AG09319 (cell line): ENCODE measurements at places on chromosomes 5 and 9.

DNA sequence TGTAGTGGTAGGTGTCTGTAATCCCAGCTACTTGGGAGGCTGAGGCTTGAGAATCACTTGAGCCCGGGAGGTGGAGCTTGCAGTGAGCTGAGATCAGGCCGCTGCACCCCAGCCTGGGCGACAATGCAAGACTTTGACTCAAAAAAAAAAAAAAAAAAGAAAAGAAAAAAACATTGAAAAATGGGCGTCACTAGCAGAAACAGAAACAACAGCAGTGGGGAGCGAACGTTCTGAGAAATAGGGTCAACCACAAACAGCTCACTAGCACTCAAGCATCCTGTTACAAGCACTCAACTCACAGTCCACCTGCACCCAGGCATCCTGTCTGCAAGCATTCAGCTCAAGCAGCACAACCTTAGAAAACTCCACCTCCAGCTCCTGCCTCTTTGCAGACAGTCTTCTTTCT lies 17.2 kb downstream of the TRIM14 start:
- no peak for DNase-seq

GRCh38 chr9:87498046-87498810 lies 561 bp downstream of the DAPK1 start:
- no peak for DNase-seq

DNA sequence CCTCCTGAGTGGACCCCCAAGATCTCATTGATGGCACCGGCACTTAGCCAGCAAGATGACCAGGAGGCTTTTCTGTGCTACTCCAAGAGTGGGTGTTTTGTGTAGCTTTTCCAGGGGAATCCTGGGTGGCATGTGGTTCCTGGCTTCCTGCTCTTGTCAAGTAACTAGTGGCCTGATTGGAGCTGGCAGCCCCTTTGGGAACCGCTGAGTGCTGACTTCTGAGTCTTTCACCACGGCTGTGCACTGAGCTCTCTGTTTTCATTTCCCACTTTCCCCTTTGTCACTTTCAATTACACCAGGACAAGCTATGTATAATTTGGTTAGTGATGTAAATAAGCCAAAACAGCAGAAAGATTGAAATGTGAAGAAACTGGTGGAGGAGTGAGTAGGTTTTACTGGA lies 255.4 kb downstream of the GOLPH3 start:
- DNase-seq, result no peak

GRCh38 chr5:135219868-135220267 lies 179.2 kb downstream of the MACROH2A1 start:
- no peak for DNase-seq

DNA sequence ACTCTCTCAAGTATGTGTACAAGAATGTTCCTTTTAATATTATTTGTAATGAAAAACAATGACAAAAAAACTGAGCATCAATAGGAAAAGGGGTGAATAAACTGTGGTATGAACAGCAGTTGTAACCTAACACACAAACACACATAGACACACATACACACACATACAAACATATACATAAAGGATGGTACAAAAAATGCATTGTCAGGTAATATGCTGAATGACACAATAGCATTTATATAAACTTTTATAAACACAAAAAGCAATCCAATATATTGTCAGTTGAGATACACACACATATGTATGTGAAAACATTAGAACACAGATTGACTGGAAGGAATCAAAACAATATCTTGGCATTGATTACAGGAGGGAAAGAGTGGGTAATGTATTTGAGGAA lies 227.0 kb upstream of the ISL1 start:
- no peak for DNase-seq

- DNase-seq, result no peak
Observed at GRCh38 chr5:53392073-53392472, 88.4 kb upstream of the FST start.

GRCh38 chr5:173321886-173322285 lies 6.3 kb downstream of the STC2 start:
- no peak for DNase-seq

- no peak for DNase-seq
Observed at GRCh38 chr5:147436596-147436995, 73.3 kb downstream of the DPYSL3 start.

DNA sequence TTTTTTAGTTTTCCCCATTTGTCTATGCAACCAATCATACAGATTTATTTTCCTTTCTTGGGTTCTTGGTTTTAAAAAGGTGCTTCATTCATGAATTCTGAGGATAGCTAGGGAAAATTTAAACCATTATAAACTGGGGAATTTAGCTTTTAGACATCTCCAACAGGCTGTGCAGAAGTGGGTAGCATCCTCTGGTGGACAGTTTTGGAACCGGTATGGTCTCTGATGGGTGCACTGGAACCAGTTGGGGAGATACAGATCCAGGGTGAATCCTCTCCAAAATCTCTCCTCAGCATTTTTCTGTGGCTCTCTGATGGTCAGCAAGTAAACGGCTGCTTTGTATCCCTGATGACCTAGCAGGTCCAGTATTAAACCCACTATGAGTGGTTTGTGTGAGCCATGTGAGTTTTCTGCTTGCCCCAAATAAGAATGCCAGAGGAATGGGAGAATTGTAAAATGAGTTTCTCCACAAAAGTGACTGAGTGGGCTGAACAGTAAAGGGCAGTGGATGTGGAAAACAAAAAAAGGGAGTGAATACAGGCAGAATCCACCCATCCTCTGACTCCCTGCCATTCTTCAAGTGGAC lies 9.1 kb upstream of the DNAJC25 start:
- DNase-seq, result no peak

DNA sequence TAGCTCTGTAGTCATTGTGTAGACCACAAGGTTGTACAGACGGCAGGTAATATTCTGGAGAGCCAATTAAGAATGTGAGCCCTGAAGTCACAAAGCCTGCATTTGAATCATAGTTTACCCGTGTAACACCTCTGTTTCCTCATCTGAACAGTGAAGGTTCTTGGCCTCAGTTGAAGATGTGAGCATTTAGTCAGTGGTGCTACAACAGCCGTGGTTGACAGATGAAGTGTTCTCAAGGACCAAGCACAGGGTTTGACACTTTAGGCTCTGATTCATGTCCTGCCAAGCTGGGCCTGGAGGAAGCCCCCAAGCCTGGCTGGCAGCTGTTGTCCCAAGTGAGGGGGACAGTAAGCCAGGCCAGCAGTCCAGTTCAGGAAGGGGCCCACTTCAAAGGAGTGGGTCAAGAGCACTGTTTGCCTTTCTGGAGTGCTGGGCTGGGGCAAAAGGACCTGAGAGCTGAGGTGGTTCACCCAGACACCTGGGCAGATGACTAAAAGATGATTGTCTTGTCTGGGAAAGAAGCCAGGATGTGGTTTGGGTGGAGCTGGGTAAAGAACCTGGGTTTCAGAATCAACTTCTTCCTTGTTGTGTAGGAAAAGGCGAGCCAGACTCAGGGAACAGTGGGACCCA lies 20.7 kb downstream of the FAXDC2 start:
- DNase-seq, result no peak

DNA sequence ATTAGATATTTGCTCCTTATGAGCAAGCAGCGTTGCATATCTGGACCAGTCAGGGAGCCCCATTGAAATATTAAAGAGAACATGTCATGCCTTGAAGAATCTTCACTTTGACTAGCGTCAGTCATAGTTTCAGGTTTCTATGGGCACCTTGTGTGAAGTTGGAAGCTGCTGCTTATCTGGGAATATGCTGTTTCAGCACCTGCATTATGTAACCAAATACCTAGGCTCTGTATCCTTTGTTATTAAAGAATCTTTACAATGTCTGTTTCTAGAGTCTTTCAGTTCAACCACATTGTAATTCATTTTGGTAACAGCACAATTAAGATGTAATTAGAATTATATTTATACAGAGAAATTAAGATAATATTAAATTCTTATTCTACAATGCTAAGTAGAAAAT lies 818.8 kb upstream of the TYRP1 start:
- no peak for DNase-seq

- no peak for DNase-seq
Observed at GRCh38 chr9:118360036-118360435, 655.8 kb downstream of the TLR4 start.

- DNase-seq, result no peak
Observed at GRCh38 chr5:176737746-176738636, 72.4 kb upstream of the UNC5A start.

DNA sequence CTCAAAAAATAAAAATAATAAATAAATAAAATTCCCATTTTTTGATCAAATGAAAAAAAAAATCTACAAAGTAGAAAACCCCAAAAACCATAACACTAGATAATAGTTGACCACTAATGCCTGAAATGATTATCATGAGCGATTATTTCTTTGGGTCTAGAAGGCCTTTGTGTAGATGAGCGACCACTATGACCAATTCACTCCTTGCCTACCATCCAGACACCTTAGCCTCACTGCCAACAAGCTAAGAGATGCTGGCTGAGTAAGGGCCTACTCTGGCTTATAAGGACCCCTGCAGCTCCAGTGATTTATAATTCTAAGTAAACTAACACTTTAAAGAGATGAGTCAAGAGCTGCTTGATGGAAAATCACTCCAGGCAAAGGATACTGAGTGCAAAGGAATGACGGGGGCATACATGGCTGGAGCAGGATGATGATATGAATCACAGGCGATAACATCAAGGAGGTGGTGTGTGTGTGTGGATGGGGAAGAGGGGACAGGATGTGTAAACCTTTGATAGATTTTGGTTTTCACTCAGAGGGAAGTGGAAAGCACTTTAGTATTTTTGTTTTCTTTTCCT lies 4.8 kb upstream of the F2RL1 start:
- DNase-seq, result no peak

DNA sequence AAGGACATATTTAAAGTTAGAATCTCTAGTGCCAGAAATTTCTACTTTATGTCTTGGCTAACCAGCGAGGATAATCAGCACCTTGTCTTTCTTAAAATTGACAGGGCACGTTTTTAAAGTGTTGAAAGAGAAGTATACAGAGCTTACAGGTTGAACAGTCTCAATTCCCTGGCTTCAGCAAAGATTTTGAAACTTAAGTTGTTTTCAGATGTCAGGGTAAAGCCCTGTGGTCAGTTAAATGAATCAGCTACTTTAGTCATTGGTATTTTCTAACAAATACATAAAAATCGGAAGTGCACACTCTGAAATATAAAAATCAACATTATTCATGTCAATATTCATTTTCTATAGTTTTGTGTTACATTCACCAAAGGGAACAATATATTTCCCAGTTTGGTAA lies 29.1 kb downstream of the SNCAIP start:
- DNase-seq, result no peak

GRCh38 chr5:24196789-24197188 lies 448.0 kb downstream of the CDH10 start:
- no peak for DNase-seq

- DNase-seq, result no peak
Observed at GRCh38 chr5:55485073-55485472, 49.7 kb downstream of the PLPP1 start.

DNA sequence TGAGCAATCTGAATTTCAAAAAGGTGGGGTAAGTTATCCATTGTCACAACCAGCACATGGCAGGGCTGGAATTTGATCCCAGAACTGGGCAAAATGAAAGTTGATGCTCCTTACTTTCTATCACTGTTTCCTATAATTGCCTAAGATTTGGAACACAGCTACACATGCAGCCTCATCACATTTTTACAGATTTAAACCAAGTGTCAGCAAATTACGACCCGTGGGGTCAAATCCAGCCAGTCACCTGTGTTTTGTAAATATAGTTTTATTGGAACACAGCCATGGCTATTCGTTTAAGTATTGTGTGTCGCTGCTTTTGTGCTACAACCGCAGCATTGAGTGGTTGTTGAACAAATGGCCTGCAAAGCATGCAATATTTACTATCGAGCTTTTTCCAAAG lies 94.3 kb downstream of the SREK1 start:
- DNase-seq, result no peak

DNA sequence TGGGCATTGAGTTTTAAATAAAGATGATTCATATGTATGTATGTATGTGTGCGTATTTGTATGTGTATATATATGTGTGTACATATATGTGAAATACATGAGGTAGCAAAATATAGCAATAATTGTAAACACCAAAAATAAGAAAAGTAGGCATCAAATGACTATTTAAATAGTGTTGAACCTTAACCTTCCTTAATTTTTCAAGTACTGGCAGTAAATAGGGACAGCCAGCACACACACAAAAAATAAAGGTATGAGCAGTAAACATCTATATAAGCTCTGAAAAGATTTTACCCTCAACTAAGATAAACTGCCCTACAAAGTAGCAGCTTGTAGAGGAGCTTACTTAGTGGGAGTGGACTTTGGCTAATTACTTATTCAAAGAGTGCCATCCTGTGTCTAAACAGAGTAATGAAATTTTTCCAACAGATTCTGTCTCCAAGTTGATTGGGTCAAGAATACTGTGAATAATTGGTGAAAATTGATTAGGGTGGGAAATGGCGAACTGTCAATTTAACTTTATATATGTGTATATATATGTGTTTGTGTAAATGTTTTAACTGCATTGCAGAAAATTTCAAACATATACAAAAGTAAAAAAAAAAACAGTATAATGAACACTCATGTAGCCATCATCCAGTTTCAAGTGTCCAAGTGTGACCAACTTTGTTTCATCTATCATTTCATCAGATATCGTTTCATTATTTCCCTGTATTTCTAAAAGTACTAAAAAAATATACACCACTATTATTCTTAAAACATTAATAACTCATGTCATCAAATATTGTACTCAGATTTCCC lies 2.0 kb upstream of the ADAMTS6 start:
- peak; percentile 39 for DNase-seq

DNA sequence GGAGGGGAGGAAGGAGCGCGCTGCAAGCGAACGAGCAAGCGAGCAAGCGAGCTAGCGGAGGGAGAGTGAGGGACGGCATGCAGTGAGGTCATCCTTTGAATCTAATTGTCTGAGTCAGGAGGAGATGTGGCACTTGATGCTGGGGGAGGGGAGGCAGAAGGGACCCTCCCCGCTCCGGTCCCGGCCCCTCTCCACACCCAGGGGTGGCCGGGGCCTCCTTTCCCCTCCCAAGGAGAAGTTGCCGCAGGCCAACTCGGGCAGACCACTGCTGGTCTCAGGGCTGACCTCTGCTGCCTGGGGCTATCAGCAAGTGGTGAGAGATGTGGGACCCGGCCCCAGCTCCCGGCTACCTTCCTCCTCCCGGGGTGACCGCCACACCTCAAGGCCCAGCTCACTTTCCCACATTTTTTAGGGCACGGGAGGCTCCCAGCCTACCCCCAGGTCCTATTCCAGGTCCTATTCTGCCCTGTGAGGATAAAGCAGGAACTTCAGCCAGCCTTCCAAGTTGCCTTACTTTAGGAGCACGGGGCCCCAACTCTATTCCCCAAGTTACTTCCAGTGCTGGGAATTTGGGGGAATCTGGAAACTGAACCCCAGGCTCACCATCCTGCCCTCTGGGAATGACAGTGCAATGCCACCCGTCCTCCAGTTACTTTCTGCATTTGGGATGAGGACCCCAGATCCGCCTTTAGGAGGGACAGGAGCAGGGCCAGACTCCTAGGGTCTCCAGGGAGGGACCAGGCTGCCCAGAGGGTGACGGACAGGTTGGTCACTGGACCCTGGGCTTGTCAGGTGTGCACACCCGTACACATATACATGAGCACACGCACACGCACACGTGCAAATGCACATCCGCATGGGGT lies 11.1 kb downstream of the CNTFR start:
- no peak for DNase-seq
